ENCODE measurements at places on chromosomes 7 and 10.

GRCh38 chr10:30463944-30464451 is 30.0 kb downstream of the MAP3K8 start:
- H3K4me3 ChIP-seq, result no peak overlapping the region
- no peak overlapping the region for H3K27ac ChIP-seq
- H3K36me3 ChIP-seq, result peaks cover 10% of the 10 kb centered on the region
- no peaks in the 10 kb centered on the region for H3K4me1 ChIP-seq

DNA sequence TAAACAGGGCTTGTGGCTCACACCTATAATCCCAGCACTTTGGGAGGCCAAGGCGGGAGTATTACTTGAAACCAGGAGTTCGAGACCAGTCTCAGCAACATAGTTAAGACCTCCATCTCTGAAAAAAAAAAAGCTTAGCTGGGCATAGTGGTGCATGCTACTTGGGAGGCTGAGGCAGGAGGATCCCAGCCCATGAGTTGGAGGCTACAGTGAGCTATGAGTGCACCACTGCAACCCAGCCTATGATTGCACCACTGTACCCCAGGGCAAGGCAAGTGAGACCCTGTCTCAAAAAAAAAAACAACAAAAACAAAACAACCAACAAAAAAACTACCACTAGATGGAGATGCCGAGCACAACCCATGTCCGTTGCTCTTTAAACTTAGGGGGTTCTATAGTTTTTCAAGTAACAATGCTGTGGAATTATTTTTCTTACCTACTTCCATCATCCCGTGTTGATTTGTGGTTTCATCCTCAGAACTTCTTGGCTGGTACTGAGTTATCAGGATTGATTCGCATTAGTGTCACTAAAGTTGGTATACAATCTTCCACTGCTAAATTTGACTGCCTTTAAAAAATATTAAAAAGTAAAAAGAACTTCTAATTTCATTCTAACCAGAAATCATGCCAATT is 12.2 kb upstream of the REPIN1 start:
- H3K4me3 ChIP-seq, result no peak overlapping the region
- no peaks in the 10 kb centered on the region for H3K4me1 ChIP-seq
- no peaks in the 10 kb centered on the region for H3K36me3 ChIP-seq
- DNase-seq, result no peak

- H3K27ac ChIP-seq, result no peak overlapping the region
- H3K4me3 ChIP-seq, result no peak overlapping the region
- no peaks in the 10 kb centered on the region for H3K4me1 ChIP-seq
- no peak for DNase-seq
These were observed 186.4 kb downstream of the CACNA2D1 start for GRCh38 chr7:82257118-82257695.

DNA sequence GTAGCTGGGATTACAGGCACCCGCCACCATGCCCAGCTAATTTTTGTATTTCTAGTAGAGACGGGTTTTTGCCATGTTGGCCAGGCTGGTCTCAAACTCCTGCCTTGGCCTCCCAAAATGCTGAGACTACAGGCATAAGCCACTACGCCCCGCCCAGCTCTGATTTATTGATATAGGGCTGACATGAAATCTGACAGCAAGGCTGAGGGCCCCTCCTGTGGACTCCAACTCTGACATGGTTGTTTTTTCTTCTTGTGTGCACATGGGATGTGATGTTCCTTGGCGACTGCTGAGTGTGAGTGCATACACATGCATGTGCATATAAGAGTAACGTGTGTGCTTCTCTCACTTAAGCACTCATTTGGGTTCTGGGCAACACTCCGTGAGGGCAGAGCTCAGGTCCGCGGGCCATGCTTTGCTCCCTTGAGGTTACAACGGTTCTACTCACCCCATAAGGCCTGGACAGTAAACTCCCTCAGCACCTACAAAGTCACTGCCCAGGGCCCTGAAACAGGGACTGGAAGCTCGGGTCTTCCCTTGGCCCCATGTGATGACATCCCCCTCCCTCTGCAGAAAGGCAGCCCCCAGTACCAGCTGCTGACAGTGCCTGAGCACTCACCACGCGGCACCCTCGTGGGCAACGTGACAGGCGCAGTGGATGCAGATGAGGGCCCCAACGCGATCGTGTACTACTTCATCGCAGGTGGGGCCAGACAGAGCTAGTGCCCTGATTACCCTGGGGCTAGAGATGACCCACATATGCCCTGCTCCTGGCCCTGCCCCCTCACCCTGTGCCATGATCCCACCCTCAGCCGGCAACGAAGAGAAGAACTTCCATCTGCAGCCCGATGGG is 33.6 kb upstream of the VSIR start:
- H3K27me3 ChIP-seq, result no peaks in the 10 kb centered on the region
- H3K4me3 ChIP-seq, result no peak overlapping the region
- DNase-seq, result no peak

GRCh38 chr10:14879124-14879927 is 660 bp downstream of the SUV39H2 start:
- peak overlapping the region; percentile 77 for H3K27ac ChIP-seq
- peaks cover 21% of the 10 kb centered on the region for H3K36me3 ChIP-seq
- peak overlapping the region; percentile 72 for H3K4me3 ChIP-seq
- H3K4me1 ChIP-seq, result peaks cover 15% of the 10 kb centered on the region

- H3K4me1 ChIP-seq, result no peaks in the 10 kb centered on the region
- DNase-seq, result no peak
- no peaks in the 10 kb centered on the region for H3K36me3 ChIP-seq
- no peak overlapping the region for H3K27ac ChIP-seq
- no peak overlapping the region for H3K4me3 ChIP-seq
These were observed 179.2 kb upstream of the CDCA7L start for GRCh38 chr7:22124941-22125340.

DNA sequence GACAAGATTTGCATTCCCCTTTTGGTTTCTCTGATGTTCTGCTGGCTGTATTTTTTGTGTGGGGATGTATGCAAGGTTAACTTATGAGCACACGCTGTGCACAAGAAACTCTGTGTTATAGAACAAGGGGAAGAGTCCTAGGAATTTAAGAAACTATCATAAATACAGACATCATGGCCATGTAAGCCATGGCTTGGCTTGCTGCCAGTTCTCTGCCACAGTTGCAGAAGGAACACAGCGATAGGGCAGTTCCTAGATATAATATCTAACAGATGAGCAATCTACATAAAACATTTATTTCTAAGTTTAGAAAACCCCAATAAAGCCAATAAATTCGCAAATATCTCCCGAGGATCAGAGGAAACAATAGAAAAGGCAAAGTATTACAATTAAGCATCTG is 153.3 kb downstream of the LRRTM3 start:
- no peak overlapping the region for H3K27ac ChIP-seq
- no peak overlapping the region for H3K4me3 ChIP-seq
- no peaks in the 10 kb centered on the region for H3K36me3 ChIP-seq
- no peaks in the 10 kb centered on the region for H3K4me1 ChIP-seq
- peaks cover 3% of the 10 kb centered on the region for H3K27me3 ChIP-seq

DNA sequence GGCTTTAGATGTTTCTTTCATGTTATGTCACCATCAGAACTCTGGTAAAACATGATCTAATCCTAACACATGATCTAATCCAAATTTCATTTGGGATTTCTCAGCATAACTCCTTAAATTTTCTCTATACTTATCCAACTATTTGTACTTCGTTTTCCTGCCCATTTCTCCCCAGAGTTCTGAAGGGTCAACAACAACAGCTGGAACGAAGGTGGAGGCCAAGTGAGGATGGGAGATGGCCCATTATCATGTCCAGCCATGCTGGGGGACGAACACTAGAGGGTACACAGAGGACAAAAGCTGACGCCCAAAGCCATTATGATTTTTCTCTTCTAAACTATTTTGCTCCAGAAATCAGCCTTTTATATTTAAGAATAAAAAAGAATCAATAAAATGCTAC is 185.4 kb downstream of the DOCK4 start:
- no peaks in the 10 kb centered on the region for H3K36me3 ChIP-seq
- H3K4me3 ChIP-seq, result no peak overlapping the region
- no peak overlapping the region for H3K27ac ChIP-seq
- DNase-seq, result no peak
- H3K4me1 ChIP-seq, result peaks cover 2% of the 10 kb centered on the region

GRCh38 chr10:82691211-82691610 is 816.2 kb downstream of the NRG3 start:
- H3K27me3 ChIP-seq, result peaks cover 2% of the 10 kb centered on the region
- no peak overlapping the region for H3K27ac ChIP-seq
- H3K4me3 ChIP-seq, result no peak overlapping the region
- no peaks in the 10 kb centered on the region for H3K36me3 ChIP-seq
- no peaks in the 10 kb centered on the region for H3K4me1 ChIP-seq

GRCh38 chr10:58082248-58082647 is 185.4 kb downstream of the IPMK start:
- H3K4me1 ChIP-seq, result peaks cover under 1% of the 10 kb centered on the region
- H3K27ac ChIP-seq, result no peak overlapping the region
- H3K4me3 ChIP-seq, result no peak overlapping the region
- no peaks in the 10 kb centered on the region for H3K27me3 ChIP-seq
- no peaks in the 10 kb centered on the region for H3K36me3 ChIP-seq
- DNase-seq, result no peak

- peaks cover 7% of the 10 kb centered on the region for H3K4me1 ChIP-seq
- no peak for DNase-seq
- H3K27me3 ChIP-seq, result no peaks in the 10 kb centered on the region
- no peaks in the 10 kb centered on the region for H3K36me3 ChIP-seq
- H3K27ac ChIP-seq, result no peak overlapping the region
These were observed 348.9 kb downstream of the ARL4A start for GRCh38 chr7:13036256-13036780.

DNA sequence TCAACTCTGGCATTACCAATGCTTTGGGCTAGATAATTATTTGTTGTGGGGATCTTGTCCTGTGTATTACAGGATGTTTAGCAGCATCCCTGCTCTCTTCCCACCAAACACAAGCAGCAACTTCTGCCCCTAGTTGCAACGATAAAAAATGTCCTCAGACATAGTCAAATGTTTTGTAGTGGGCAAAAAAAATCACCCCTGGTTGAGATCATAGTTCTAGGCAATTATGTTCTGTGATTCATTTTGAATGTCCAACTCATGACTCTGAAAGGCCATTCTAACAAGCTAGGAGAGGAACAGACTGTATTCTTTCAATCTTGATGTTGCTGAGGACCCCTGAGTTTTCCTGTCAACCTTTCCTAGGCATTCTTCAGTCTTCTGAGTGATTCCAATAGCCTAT is 79.5 kb downstream of the RTKN2 start:
- no peaks in the 10 kb centered on the region for H3K27me3 ChIP-seq
- H3K36me3 ChIP-seq, result no peaks in the 10 kb centered on the region
- no peak overlapping the region for H3K27ac ChIP-seq
- H3K4me1 ChIP-seq, result no peaks in the 10 kb centered on the region
- no peak overlapping the region for H3K4me3 ChIP-seq
- no peak for DNase-seq

- H3K27me3 ChIP-seq, result no peaks in the 10 kb centered on the region
- no peak for DNase-seq
- no peak overlapping the region for H3K4me3 ChIP-seq
- H3K4me1 ChIP-seq, result no peaks in the 10 kb centered on the region
- H3K36me3 ChIP-seq, result peaks cover 84% of the 10 kb centered on the region
- no peak overlapping the region for H3K27ac ChIP-seq
These were observed 18.0 kb upstream of the CFAP70 start for GRCh38 chr10:73376679-73377078.

DNA sequence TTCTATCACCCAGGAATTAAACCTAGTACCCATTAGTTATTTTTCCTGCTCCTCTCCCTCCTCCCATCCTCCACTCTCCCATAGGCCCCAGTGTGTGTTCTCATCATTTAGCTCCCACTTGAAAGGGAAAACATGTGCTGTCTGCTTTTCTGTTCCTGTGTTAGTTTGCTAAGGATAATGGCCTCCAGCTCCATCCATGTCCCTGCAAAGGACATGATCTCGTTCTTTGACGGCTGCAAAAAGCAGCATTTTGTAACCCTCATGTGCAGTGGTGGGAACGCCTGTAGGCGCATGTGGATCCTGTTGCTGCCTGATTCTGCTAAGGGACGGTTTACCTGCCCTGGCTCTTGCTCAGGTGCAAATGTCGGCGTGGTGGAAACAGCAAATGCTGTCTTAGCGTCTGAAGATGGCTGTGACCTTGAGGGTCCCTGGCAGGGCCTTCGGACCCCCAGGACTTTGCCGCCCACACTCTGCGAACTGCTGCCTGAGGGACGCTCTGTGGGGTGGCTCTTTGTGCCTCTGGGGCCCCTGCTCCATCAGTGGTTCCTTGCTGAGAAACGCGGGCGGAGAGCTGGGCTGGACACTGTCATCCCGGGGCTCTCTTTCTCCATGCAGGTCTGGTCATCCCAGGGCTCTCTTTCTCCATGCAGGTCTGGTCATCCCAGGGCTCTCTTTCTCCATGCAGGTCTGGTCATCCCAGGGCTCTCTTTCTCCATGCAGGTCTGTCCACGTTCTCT is 5.6 kb upstream of the MTG1 start:
- no peaks in the 10 kb centered on the region for H3K36me3 ChIP-seq
- DNase-seq, result peak; percentile 43
- no peaks in the 10 kb centered on the region for H3K27me3 ChIP-seq
- peaks cover 5% of the 10 kb centered on the region for H3K4me1 ChIP-seq
- H3K27ac ChIP-seq, result no peak overlapping the region
- H3K4me3 ChIP-seq, result no peak overlapping the region

DNA sequence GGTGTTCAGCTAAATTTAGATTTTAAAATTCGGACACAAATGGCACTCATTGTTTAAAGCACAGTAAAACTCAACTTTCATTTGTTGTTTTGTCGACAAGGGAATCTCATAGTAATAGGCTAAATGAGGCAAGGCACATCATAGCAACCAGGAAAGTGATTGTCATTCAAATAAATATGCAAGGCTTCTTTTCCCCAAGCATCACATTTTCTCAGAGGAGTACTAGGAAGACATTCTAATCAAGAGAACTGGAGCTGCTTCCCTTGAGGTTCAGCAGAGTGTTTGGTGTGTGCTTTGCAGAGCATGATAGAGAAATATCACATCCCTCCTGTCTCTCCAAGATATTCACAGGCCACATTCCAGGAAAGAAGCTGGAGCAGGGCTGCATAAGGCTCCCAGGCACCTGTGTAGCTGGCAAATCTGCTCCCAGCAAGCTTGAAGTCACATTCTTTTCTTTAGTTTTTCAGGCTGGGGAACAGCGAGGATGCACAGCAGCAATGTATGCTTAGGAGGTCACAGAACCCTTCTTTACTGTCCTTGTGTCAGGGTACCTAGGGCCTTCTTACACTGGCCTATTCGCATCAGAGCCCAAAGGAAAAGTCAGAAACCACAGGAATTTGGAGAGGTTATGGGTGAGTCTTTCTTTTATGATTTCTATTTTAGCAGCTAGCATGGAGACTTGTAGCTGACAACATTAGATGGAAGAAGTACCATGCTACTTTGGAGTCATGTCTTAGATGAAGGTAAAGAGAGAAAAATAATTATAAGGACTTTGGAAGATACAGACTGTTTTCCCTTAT is 95.9 kb upstream of the HDAC9 start:
- no peaks in the 10 kb centered on the region for H3K36me3 ChIP-seq
- no peak for DNase-seq
- H3K27me3 ChIP-seq, result no peaks in the 10 kb centered on the region
- H3K27ac ChIP-seq, result no peak overlapping the region
- no peak overlapping the region for H3K4me3 ChIP-seq
